ENCODE measurements at places on chromosomes 16 and 17.
A peak's percentile ranks its signal among the peaks of the same experiment; 100 is the strongest.

DNA sequence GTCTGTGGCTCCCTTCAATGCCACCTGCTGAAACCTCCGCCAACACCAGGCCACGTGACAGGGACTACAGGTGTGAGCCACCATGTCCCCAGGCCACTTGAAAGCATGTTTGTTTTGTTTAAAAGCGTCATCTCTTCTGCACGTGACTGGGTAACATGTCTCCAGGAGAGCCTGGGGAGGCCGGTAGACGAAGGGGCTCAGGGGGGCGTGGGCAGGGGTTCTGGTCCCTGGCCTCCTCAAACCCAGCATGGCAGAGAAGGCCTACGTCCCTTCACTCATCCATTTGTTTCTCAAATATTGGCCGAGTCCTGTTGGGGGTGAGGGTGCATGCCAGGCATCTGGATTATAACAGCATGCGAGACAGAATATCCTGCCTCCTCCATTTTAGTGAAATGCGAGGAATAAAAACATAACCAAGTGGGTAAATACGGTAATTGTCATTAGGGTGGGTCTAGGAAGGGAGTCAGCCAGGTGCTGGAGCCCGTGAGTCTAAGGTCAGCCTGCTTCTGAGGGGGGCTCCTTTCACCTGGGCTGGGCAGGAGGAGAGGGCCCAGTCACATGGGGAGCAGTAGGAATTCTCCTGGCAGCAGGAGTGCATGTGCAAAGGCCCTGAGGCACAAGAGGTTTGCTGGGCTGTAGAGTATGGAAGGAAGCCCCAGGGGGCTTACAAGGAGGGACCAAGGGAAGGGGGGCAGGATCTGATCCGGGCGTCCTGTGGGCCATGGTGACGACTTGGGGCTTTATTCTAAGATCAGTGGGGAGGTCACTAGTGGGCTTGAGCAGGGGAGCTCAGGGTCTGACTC lies 26.8 kb upstream of the CIBAR2 start:
- no peak for DNase-seq

DNA sequence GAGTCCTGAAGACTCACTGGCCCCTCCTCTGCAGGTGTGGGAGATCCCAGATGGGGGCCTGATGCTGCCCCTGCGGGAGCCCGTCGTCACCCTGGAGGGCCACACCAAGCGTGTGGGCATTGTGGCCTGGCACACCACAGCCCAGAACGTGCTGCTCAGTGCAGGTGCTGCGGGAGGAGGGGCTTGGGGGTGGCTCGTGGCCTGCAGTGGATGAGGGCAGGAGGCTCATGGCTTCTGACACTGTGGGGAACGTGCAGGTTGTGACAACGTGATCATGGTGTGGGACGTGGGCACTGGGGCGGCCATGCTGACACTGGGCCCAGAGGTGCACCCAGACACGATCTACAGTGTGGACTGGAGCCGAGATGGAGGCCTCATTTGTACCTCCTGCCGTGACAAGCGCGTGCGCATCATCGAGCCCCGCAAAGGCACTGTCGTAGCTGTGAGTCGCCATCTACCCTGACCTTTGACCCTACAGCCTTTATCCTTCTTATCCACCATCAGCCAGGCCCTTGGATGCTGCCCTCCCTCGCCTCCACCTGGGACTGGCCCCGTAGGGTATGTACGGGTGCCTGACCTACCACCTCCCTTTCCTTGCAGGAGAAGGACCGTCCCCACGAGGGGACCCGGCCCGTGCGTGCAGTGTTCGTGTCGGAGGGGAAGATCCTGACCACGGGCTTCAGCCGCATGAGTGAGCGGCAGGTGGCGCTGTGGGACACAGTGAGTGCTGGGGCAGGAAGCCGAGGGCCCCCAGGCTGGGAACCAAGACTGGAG lies 3.6 kb downstream of the CORO1A start:
- peak; percentile 84 for DNase-seq

DNA sequence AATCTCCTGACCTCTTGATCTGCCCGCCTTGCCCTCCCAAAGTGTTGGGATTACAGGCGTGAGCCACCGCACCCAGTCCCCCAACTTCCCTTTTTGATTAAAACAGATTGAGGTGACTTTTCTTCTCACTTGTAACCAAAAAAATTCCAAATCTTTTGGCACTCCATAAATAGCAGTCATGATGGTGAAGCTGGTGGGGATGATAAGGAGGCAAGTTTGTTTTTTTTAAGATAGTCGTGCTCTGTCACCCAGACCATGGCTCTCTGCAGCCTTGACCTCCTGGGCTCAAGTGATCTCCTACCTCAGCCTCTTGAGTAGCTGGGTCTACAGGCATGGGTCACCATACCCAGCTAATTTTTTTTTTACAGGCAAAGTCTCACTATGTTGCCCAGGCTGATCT lies 34.7 kb upstream of the PLCG2 start:
- DNase-seq = no peak

DNA sequence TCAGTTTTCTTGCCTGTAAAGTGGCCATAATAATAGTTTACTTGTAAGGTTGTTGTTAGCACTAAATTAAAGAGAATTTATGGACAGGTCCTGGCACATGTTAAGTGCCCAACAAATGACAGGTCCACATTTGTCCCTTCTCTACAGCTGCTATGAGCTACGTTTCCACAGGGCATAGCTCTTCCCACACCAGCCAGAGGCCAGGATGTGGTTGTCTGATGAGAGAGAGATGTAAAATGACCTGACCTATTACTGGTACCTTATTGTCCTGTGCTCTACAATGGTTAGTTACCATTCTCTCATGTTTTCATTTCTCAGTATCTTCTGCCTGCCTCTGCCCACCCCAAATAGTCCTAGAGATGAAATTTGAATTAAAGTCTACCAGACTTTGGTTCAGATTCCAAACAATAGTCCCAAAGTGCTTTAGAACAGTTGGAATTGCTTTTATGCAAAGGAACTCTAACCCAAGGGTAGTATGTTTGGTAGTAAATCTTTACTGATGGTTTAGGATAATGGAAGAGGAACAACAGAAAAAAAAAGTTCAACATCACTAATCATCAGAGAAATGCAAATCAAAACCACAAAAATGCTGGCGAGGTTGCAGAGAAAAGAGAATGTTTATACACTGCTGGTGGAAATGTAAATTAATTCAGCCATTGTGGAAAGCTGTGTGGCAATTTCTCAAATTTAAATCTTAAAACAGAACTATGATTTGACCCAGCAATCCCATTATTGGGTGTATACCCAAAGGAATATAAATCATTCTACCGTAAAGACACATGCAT lies 57.1 kb upstream of the ANKFN1 start:
- no peak for DNase-seq

- no peak for DNase-seq
Measured at GRCh38 chr16:2035431-2036199, 8.9 kb downstream of the NHERF2 start.

- DNase-seq = no peak
Measured at GRCh38 chr17:69454051-69454450, 39.6 kb downstream of the MAP2K6 start.

GRCh38 chr16:2913603-2914002 lies 1.9 kb downstream of the FLYWCH1 start:
- no peak for DNase-seq

- DNase-seq = no peak
Measured at GRCh38 chr17:20852239-20852989, 190.4 kb downstream of the USP22 start.

GRCh38 chr16:4376126-4376892 lies 4.7 kb downstream of the VASN start:
- DNase-seq = no peak

DNA sequence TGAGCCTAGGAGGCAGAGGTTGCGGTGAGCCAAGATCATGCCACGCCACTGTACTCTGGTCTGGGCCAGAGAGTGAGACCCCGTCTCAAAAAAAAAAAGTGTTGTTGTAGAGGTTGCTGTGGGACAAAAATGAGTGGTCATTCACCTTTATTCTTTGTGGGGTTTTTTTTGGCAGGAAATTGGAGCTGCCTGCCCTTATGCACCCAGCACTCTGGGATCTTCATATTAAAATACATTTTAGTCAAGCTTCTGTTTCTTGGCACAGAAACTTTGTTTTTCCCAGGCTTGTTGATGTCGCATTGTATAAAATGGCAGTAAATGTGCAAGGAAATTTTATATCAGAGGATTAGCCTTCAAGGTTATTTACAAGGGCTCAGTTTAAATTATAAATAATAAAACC lies 174.3 kb downstream of the FTO start:
- DNase-seq = no peak

DNA sequence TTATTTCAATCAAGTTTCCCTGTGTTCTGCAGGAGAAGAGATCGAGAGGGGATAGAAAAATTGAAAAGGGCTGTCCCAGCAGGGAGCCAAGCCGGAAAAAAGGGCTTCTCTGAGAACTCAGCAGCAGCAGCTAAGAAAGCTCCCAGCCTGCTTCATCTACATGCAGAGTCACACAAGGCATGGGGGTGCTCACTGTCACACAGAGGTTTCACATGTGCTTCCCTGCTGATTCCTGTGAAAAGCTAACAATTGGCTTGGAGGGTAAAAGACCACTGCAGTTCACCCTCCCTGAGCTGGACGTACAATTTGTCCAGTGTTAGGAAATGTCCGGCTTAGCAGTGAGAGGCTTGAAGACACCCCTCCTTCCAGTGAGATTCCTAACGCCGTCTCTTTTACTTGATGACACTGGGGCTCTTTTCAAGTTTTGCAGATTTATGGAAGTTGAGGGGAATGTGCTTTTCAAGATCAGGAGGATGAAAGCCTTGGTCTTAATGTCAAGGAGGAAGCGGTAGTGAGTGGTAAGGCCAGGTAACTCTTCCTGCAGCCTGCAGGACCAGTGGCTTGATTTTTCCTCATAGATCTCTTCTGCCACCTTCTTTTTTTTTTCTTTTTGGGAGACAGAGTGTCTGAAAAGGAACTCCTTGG lies 85.6 kb downstream of the WNT3 start:
- no peak for DNase-seq

DNA sequence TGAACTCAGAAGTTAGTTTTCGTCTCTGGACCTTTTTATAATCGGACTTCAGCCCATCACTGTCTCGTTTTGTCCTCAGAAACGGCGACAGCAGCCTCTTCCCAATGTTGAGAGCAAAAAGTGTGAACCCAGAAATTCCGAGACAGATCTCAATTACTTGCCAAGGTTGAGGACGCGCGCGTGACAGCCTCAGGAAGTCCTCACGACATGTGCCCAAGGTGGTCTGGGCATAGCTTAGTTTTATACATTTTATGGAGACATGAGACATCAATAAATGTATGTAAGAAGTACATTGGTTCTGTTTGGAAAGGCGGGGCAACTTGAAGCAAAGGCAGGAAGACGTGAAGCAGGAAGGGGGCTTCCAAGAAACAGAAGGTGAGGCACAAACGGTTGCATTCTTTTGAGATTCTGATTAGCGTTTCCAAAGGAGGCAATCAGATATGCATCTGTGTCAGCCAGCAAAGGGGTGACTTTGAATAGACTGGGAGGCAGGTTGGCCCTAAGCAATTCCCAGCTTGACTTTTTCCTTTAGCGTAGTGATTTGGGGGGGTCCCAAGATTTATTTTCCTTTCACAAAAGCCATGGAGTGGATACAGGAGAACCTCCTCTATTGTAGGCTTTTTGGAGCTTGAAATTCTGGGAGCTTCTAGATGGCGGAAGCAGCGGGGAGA lies 583 bp upstream of the ZNF747 start:
- DNase-seq = no peak

DNA sequence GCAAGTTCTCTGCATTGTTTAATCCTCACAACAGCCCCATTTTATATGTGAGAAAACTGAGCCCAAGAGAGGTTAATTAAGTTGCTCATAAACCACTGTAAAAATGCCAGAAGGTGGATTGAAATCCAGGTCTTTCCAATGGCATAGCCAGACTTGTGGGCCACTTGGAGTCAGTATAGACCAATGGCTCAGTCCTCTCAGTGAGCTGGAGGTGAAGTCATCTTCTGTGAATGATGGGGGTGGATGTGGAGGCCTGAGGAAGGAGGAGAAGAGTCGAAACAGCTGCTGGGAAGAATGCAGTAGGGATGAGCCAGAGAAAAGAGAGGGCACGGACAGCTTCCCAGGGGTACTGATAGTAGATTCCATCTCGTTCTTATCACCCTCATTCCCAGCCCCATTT lies 213.4 kb downstream of the SOX9 start:
- DNase-seq = no peak

GRCh38 chr16:53804467-53804866 lies 100.5 kb downstream of the FTO start:
- DNase-seq = no peak

DNA sequence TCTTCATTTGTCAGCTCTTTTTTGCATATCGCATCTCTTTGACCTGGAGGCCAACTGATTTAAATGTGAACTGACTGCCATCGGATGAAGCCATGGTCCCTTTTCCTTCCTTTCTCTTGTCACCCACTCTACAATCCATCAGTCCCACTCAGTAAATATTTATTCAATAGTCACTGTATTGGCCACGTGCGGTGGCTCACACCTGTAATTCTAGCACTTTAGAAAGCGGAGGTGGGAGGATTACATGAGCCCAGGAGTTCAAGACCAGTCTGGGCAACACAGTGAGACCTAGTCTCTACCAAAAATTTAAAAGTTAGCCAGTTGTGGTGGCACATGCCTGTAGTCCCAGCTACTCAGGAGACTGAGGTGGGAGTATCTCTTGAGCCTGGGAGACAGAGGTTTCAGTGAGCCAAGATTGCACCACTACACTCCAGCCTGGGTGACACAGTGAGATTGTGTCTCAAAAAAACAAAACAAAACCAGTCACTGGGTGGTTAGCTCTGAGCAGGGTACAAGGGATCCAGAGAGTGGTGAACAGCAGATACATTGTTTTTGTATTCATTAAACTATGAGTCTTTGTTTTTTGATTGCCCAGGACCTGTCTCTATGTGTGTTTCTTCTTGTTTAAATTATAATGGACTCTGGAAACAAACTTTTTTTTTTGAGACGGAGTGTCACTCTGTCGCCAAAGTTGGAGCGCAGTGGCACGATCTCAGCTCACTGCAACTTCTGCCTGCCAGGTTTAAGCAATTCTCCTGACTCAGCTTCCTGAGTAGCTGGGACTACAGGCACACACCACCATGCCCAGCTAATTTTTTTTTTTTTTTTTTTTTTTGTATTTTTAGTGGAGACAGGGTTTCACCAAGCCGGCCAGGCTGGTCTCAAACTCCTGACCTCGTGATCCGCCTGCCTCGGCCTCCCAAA lies 6.9 kb downstream of the PHAF1 start:
- no peak for DNase-seq

DNA sequence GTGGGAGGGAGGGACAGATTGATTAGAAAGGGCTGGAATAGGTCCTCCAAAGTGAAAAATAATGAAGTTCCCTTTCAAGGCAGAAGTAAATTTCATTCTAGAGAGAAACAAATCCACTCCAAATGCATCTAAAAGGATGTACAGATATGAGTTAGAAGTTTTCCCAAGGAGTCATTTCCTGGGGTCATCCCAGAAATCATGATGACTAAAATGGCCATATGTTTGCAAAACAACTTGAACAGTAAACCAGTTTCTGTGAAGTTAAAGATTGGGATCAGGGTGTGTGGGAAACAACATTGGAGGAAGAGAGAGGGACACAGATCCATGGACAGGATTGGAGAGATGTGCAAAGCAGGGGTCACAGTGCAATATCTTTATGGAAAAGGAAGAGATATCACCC lies 32.5 kb upstream of the ARHGAP44 start:
- DNase-seq = no peak

DNA sequence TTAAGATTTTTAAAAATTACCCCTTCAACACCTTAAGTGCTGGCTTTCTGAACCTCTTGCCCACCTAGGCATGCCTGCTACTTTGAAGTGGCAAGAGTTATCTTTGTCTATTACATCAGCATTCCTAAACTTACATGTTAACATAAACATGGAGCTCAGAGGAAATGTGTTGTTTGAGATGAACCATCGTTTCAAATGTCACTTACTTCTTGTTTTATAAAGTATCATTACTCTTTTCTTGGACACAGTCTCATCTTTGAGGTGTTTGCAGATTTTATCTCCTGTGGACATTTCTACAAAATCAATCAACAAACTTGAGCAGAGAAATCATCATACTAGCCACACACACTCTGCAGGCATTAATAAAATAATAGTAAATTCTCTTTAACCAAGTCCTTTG lies 184.9 kb downstream of the WWOX start:
- no peak for DNase-seq

Data from stimulated activated CD8-positive, alpha-beta memory T cell treated with anti-CD3 and anti-CD28 coated beads, Interleukin-7, amount 100 ng/mL, for 24 hours (primary cell).